Fibroblast of skin of left biceps (primary cell): ENCODE measurements at places on chromosomes 11 and 22.

GRCh38 chr22:44692662-44693007 is 9.4 kb upstream of the PRR5 start:
- DNase-seq: no peak

- DNase-seq: no peak
Observed at GRCh38 chr22:27602390-27602789, 199.2 kb downstream of the MN1 start.

GRCh38 chr11:17382046-17382728 is 6.3 kb downstream of the KCNJ11 start:
- no peak for DNase-seq

- no peak for DNase-seq
Observed at GRCh38 chr11:841981-842369, 354 bp downstream of the POLR2L start.

DNA sequence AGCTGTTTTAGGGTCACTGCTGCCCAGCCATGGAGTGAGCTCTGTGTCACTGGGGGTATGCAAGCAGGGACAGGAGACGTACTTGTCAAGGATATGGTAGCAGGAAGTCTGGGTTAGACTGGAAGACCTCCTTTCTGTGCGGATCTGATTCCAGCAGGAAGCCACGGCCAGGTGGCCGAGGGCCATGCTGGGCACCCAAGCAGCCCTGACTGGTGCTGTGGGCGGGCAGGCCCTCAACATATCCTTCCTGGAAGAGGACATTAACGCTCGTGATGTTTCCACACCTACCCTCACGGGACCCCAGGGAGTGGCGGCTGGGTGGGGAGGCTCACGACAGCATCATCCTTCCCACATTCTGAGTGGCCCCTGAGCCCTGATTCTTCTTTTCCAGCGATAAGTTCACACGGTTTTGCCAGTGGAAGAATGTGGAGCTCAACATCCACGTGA is 8.7 kb upstream of the ANKRD13D start:
- no peak for DNase-seq

GRCh38 chr11:134585666-134586610 is 173.9 kb upstream of the B3GAT1 start:
- no peak for DNase-seq

- DNase-seq: no peak
Observed at GRCh38 chr11:31092638-31093037, 276.9 kb downstream of the DCDC1 start.

- no peak for DNase-seq
Observed at GRCh38 chr22:48880749-48881148, 946.9 kb downstream of the BRD1 start.

DNA sequence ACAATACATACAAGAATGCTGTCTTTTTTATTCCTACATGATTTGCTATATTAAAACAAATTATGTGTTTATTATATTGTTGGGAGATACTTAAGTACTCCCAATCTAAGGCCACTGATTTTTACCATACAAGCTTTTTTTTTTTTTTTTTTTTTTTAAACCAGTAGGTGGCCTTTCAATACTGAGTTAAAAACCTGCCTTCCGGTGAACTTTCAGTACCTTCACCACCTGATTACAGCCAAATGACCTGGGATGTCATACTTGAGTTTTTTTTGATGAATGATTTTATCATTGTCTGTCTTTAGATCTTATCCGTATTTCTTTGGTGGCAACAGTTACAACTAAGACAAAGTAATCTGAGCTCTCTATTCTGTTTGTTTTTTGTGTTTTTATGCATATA is 94.0 kb upstream of the FOLH1 start:
- DNase-seq: no peak

DNA sequence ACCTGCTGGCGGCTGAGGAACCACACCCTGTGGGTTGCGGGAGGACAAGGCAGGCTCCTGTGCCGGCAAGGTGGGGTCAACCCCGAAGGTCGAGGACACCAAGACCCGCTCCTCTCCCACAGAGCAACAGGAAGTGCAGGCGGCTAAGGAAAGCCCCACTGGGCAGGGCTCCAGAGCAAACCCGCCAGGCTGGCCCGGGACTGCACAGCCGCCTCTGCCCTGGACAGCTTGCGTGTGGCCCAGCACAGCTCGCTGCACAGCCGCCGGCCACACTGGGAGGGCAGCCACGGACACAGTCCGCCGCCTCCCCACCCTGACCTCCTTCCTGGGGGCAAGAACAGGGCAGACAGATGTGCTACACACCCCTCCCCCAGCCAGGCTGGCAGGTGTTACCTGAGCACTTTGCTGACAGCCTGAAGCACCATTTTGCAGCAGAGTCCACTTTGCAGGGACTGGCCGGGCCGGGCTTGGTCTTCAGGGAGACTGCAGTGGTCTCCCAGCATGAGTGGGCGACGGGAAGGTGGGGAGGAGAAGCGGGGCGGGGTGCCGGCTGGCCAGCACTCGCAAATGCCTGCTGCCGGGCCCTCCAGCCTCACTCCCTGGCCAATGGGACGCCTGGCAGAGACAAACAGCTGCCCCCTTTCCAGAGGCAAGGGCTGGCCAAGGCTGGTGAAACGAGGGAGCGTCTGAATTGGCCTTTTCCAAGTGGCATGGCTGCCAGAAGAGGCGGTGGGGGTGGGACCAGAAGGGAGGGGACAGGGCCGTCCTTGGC is at the start of gene MOB2:
Gene MOB2 (minus strand): TSS at position 726 of the 772 bp plus-strand sequence. CDS start 223 bp downstream, at position 503.
- no peak for DNase-seq

- DNase-seq: no peak
Observed at GRCh38 chr11:77211594-77212251, 83.7 kb downstream of the MYO7A start.

DNA sequence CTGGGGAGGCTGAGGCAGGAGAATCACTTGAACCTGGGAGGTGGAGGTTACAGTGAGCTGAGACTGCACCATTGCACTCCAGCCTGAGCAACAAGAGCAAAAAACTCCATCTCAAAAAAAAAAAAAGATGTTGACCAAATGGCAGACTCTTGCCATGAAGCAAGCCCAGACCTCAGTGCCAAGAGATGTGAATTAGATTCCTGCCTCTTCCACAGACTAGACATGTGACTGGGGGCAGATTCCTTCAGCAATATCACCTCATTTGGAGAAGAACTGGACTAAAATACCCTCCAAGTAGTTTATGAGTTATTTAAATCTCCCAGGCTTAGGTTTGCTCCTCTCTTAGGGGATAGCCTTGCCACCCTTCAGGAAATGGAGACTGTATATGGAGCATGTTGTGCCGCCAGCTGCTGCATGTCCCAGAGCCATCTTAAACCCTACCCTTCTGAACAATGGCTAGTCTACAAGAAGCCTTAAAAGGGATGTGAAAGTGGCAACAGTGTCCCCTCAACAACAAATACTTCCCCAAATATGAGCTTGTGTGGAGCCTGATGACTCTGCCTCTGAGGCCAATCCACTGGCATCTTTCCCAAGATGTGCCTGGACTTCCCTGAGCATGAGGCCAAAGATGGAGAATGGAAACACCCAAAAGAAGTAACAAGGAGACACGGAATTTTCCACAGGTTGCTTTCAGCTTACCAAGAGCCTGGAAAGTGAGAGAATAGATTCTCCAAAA is 763 bp upstream of the MS4A7 start:
- no peak for DNase-seq

DNA sequence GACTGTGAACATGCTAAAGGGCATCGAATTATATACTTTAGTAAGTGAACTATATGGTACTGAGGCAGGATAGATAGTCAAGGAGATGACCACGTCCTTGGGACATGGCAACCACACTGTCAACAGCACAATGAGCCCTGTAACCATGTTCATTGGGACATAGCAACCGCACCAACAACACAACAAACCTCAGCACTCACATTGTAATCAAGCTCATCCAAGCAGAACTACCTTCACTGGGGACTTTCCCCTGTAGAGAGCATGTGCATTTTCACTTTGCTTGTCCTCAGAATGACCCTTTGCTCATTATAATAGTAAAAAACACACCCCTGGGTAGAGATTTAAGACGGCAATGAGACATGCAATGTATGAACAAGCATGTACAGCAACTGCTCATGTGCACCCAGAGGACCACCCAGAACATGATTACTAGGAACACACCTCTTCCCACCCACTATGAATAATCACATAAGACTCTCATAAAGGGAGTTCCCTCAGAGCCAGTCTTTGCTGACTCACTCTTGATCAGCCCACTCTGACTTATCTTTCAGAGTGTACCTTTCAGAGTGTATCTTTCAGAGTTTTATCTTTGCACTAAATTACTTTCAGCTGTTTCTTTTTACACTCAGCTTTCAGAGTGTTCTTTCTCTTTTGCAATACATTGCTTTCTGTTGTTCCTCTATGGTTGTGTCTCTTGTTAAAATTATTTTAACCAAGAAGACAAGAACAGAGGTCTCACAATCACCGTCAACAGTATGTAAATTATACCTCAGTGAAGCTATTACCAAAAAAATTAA is 4.1 kb upstream of the PLAAT2 start:
- DNase-seq: peak; percentile 64

GRCh38 chr11:8566613-8567210 is 27.3 kb downstream of the STK33 start:
- DNase-seq: no peak

GRCh38 chr22:36465232-36466021 is 16.0 kb downstream of the TXN2 start:
- DNase-seq: peak; percentile 62
